ENCODE measurements at places on chromosomes 6 and 20.

- H3K36me3 ChIP-seq = no peaks in the 10 kb centered on the region
- no peaks in the 10 kb centered on the region for H3K4me1 ChIP-seq
- H3K27me3 ChIP-seq = no peaks in the 10 kb centered on the region
- no peak overlapping the region for H3K27ac ChIP-seq
- no peak for DNase-seq
- no peak overlapping the region for H3K4me3 ChIP-seq
Observed at GRCh38 chr6:35328108-35328723, 14.1 kb upstream of the PPARD start.

- DNase-seq = no peak
- no peaks in the 10 kb centered on the region for H3K36me3 ChIP-seq
- H3K4me1 ChIP-seq = peaks cover 5% of the 10 kb centered on the region
Observed at GRCh38 chr20:57618764-57619050, 1.5 kb downstream of the ZBP1 start.

DNA sequence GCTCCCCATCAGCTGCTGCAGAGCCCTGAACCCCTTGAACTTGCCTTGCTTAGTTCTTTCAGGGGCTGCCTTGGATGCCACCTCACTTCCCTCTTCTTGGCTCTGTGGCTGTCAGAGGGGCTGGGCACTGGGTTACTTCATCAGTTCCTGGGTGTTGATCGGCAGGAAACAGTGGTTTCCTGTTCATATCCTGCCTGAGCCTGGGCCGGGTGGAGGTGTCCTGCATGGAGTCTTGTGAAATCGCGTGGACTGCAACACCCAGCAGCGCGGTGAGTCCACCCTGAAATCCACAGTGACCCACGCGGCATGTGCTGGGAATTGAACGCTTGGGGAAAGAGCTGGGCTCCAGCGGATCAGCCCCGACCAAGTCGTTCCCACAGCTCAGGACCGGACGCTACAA lies 97.5 kb downstream of the CDH26 start:
- H3K4me3 ChIP-seq = no peak overlapping the region
- no peaks in the 10 kb centered on the region for H3K36me3 ChIP-seq
- peaks cover 8% of the 10 kb centered on the region for H3K4me1 ChIP-seq
- no peak for DNase-seq

GRCh38 chr20:33945391-33946081 lies 48.2 kb upstream of the RALY start:
- DNase-seq = peak; percentile 51
- H3K27ac ChIP-seq = no peak overlapping the region
- no peaks in the 10 kb centered on the region for H3K27me3 ChIP-seq

DNA sequence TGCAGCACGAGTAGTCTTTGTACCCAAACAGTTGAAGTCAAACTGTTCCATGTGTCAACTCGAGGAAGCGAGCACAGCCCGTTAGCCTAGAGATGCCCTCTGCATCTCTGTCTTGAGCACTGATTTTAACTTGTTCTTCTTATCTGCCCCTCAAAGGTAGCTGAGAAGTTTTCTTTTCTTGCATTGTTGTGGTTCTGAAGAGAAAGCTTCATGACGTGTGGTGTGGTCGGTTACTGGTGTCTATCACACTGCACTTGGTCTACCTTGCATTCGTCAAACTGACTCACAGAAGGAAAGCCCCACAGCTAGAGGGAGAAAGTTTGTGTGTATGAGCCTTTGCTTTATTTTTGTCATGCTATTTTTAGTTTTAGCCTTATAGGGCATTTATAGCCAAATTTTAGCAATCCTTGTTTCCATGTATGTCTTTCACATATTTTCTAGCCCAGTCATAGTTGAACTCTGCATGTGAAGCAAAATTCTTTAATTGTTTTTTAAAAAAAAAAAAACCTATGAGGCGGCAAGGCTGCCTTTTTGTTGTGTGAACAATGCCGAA lies 115.1 kb downstream of the JAG1 start:
- DNase-seq = peak; percentile 99
- H3K4me1 ChIP-seq = peaks cover 34% of the 10 kb centered on the region
- no peaks in the 10 kb centered on the region for H3K27me3 ChIP-seq

GRCh38 chr6:54861905-54862616 lies 15.5 kb downstream of the FAM83B start:
- H3K27ac ChIP-seq = no peak overlapping the region
- DNase-seq = no peak
- no peaks in the 10 kb centered on the region for H3K36me3 ChIP-seq
- no peaks in the 10 kb centered on the region for H3K4me1 ChIP-seq

GRCh38 chr6:47672816-47673215 lies 25.6 kb upstream of the ADGRF4 start:
- no peak overlapping the region for H3K27ac ChIP-seq
- DNase-seq = peak; percentile 34
- H3K4me1 ChIP-seq = peaks cover 16% of the 10 kb centered on the region
- H3K27me3 ChIP-seq = no peaks in the 10 kb centered on the region
- H3K4me3 ChIP-seq = no peak overlapping the region

- H3K4me3 ChIP-seq = no peak overlapping the region
- peak; percentile 23 for DNase-seq
- no peaks in the 10 kb centered on the region for H3K36me3 ChIP-seq
- H3K4me1 ChIP-seq = peaks cover 10% of the 10 kb centered on the region
- no peak overlapping the region for H3K27ac ChIP-seq
- no peaks in the 10 kb centered on the region for H3K27me3 ChIP-seq
Observed at GRCh38 chr6:169851641-169852503, 100.5 kb downstream of the ERMARD start.

- no peaks in the 10 kb centered on the region for H3K4me1 ChIP-seq
- no peak overlapping the region for H3K27ac ChIP-seq
- no peaks in the 10 kb centered on the region for H3K36me3 ChIP-seq
Observed at GRCh38 chr6:71222671-71223070, 65.9 kb upstream of the OGFRL1 start.

GRCh38 chr6:166487148-166487547 lies 99.3 kb downstream of the RAMACL start:
- no peak for DNase-seq
- no peak overlapping the region for H3K4me3 ChIP-seq
- H3K36me3 ChIP-seq = no peaks in the 10 kb centered on the region
- H3K27me3 ChIP-seq = no peaks in the 10 kb centered on the region
- no peak overlapping the region for H3K27ac ChIP-seq

- no peaks in the 10 kb centered on the region for H3K4me1 ChIP-seq
- no peak overlapping the region for H3K4me3 ChIP-seq
- no peaks in the 10 kb centered on the region for H3K36me3 ChIP-seq
- no peaks in the 10 kb centered on the region for H3K27me3 ChIP-seq
- no peak overlapping the region for H3K27ac ChIP-seq
Observed at GRCh38 chr6:63844287-63844686, 208.7 kb downstream of the PHF3 start.

DNA sequence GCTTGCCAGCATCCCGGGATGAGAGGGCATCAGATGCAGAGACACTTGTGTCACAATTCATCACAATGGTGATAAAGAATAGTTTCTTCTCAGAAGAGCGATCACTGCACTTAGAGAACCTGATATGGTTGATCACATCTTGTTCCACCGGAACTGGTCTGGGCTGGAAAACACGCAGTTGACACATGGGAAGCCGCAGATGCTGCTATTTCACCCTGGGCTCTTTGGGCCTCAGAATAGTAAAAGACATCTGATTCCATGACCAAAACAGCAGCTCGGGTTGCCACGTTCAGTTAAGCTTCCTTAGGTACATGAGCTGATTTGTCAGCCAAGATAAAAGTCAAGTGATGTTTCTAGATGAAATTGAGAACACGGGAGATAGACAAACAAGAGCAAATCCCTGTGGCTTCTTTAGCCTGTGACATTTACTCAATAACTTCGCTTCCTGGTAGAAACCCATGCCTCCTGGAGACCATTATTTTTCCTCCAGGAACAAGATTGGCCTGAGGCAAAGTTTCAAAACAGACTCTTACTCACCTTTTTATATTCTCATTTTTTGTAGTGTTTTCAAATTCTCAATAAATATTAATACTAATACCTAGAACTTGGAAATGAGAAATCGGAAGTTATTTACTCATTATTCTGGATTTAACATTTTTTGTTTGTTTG lies 59.4 kb downstream of the TRMT6 start:
- no peaks in the 10 kb centered on the region for H3K4me1 ChIP-seq
- H3K27ac ChIP-seq = no peak overlapping the region
- peaks cover 13% of the 10 kb centered on the region for H3K27me3 ChIP-seq
- DNase-seq = no peak

- H3K4me3 ChIP-seq = no peak overlapping the region
- no peaks in the 10 kb centered on the region for H3K4me1 ChIP-seq
- H3K27me3 ChIP-seq = no peaks in the 10 kb centered on the region
- no peak overlapping the region for H3K27ac ChIP-seq
- DNase-seq = peak; percentile 43
- peaks cover 4% of the 10 kb centered on the region for H3K36me3 ChIP-seq
Observed at GRCh38 chr6:149766156-149766769, 16.7 kb downstream of the PCMT1 start.

DNA sequence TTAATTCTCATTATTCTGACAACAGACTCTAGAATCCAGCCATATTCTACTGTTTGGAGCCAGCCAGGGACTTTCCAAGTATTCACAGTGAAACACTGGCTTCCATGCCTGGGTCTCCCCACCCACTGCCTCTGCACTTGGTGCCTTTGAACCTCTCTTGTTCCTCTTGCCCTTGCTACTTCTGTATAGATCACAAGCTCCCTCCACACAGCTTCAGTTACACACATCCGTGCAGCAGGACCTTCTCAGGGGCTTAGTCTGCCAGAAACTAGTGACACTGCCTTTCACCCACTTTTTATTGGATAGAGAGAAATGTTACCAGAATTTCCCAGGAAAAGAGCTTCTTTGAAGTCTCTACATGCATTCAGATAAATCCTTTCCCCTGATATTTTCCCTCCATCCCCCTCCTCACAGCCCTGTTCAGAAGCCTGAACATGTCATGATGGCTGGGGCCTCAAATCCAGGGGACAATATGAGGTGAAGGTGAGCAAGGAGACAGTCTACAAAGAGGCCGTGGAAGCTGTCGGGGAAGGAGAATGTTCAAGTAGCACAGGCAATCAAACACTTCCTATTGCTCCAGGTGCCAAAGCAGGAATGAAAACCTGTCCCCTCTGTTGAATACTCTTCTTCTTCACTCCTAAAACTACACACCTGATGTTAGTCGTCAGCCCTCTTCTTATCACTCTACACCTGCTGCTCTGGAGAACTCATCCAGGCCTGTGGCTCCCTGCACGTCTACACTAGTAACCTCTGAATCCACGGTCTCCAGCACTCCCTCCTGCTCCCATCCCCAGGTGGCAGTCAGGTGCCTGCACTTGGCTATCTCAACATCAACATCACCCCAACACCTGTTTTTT lies 20.2 kb upstream of the HLA-DOA start:
- H3K27me3 ChIP-seq = peaks cover 24% of the 10 kb centered on the region
- no peaks in the 10 kb centered on the region for H3K4me1 ChIP-seq
- no peak overlapping the region for H3K4me3 ChIP-seq
- DNase-seq = no peak
- H3K27ac ChIP-seq = no peak overlapping the region
- H3K36me3 ChIP-seq = no peaks in the 10 kb centered on the region

DNA sequence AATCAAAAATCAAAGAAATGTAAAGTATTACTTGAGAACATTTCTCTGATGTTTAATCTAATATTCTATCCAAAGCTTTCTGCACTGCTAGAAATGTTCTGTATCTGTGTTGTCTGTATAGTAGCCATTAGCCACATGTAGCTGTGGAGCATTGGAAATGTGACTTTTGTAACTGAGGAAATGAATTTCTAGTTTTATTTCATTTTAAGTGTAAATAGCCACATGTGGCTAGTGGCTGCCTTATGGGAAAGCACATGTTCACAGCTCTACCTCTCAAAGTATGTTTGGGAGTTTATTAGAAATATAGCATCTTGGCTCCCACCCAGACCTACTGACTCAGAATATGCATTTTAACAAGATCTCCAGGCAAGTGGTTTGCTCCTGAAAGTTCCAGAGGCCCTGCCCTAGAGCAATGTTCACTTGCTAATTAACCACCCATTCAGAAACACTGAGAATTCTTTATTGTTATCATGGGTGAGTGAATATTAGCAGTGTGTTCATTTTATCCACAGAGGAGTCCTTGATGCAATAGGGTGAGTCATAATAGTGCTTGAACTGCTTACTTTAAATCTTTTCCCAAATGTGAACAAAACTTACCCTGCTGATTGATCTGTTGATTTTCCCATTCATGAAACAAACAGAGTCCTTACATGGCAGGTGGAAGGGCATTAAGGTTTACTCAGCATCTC lies 282.7 kb downstream of the PLCB1 start:
- no peak overlapping the region for H3K27ac ChIP-seq
- H3K27me3 ChIP-seq = no peaks in the 10 kb centered on the region
- H3K4me1 ChIP-seq = peaks cover 6% of the 10 kb centered on the region
- DNase-seq = peak; percentile 80
- no peak overlapping the region for H3K4me3 ChIP-seq

DNA sequence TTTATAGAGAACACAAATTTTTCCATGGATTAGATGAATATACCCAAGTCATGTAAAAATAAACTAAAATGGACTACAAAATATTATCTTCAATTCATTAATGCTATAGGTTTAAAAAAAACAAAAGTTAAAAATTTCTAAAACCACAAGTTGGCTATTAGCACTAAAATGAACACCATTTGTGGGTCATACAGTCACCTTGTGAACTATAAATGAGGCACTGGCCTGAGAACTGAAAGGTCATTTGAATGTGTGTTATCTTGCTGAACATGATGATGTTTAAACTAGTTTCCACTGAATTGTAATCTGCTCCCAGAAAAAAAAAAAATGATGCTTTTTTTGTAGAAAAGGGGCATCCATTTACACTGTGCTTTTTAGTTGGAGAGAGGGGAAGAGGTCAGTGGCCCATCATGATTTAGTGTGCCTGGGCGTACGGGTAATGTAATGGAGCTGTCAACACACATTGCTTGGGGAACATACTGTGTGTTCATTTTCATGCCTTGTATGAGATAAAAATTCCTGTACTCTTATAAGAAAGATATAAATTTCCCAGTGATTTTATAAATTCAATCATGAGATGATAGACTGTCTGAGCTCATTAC lies 96.6 kb upstream of the FKBP1C start:
- no peaks in the 10 kb centered on the region for H3K4me1 ChIP-seq
- H3K27me3 ChIP-seq = no peaks in the 10 kb centered on the region
- H3K27ac ChIP-seq = no peak overlapping the region
- no peaks in the 10 kb centered on the region for H3K36me3 ChIP-seq

GRCh38 chr6:84002226-84002625 lies 31.3 kb upstream of the MRAP2 start:
- no peak overlapping the region for H3K4me3 ChIP-seq
- H3K36me3 ChIP-seq = no peaks in the 10 kb centered on the region
- no peaks in the 10 kb centered on the region for H3K4me1 ChIP-seq
- no peak for DNase-seq
- H3K27ac ChIP-seq = no peak overlapping the region
- H3K27me3 ChIP-seq = no peaks in the 10 kb centered on the region

DNA sequence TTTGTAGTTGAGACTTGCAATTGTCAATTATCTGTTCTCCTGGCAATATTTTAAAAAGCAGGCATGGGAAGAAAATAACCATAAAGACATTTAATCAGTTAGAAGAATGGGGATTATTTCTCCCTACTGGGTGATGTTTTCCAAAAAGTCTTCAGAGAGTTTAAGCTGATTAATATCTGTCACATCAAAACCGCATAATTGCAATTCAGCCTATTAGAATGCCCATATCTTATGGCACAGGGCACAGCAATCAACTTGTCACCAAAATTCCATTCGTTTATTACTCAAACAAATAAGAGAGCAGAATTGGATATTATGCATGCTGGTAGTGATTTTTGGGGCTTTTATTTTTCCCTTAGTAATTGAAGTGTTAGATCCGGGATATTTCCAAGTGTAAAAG lies 218.7 kb downstream of the RNF144B start:
- H3K4me3 ChIP-seq = no peak overlapping the region
- H3K36me3 ChIP-seq = no peaks in the 10 kb centered on the region
- no peaks in the 10 kb centered on the region for H3K4me1 ChIP-seq
- no peak for DNase-seq
- no peak overlapping the region for H3K27ac ChIP-seq
- no peaks in the 10 kb centered on the region for H3K27me3 ChIP-seq

All from astrocyte (in vitro differentiated cells and primary cell).